ENCODE measurements at places on chromosomes 16 and 17.

- no peak for DNase-seq
These were observed 53.0 kb downstream of the GPRC5B start for GRCh38 chr16:19831678-19832077.

- DNase-seq: no peak
These were observed 174.0 kb upstream of the CIBAR2 start for GRCh38 chr16:85286066-85286831.

DNA sequence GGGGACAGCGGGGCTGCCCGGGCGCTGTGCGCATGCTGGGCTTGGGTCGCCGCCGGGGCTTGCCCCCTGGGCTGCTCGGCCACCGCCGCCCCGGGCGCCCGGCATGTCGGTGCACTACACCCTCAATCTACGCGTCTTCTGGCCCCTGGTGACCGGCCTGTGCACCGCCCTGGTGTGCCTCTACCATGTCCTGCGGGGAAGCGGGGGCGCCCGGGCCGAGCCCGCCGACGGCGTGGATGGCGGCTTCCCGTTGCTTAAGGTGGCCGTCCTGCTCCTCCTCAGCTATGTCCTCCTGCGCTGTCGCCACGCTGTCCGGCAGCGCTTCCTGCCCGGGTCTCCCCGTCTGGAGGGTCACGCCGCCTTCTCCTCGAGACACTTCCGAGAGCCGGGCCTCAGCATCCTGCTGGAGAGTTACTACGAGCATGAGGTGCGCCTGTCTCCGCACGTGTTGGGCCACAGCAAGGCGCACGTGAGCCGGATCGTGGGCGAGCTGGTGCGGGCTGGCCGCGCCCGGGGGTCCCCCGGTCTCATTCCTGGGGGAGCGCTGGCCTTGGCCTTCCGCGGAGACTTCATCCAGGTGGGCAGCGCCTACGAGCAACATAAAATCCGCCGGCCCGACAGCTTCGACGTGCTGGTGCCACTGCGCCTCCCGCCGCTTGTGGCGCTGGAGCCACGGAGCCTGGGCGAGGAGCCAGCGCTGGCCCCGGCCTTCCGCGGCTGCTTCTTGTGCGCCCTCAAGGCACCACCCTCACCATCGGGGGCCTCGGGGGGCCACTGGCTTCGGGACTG lies 789 bp downstream of the ITPRIPL2 start:
- DNase-seq: no peak

GRCh38 chr17:63826468-63827001 lies 696 bp upstream of the PSMC5 start:
- DNase-seq: no peak

DNA sequence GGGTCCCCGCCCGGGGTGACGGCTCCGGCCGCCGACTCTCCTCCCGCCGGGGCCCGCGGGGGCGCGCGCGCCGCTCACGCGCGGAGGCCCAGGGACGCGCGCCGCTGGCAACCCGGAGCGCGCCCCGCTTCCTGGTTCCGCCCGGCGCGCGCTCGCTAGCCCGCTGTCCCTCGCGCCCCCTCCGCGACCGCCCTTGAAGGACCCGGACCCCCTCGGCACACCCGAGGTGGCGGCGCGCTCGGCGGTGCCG lies at the start of gene STAT5B:
Gene STAT5B, minus strand, starts transcription at position 33 of the 250 bp plus-strand sequence. CDS start 44,264 bp downstream, outside the sequence.
- DNase-seq: peak; percentile 57

- DNase-seq: no peak
These were observed 60.7 kb upstream of the SREBF1 start for GRCh38 chr17:17897442-17897841.

DNA sequence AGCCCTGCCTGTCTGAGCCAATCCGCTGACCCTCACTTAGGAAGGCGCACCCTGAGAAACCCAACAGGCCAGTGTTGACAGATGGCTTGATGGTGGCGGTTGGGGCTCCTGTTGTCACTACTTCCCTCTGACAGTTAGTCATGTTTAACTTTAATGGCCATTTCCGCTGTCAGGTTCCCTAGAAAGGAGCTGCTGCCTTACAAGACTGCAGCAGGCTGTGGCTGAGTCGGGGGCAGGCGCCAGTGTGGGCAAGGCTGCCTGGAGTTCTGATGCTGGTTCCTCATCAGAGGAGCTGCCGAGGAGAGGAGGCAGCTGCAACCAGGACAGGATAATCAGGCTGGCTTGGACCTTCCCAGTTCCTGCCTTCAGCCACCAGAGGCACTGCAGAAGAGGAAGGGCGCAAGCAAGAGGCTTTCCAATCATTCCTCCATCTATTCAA lies 223.2 kb upstream of the DYNLRB2 start:
- no peak for DNase-seq
